ENCODE measurements at places on chromosomes 7 and 10.

GRCh38 chr7:119594956-119595355 lies 678.0 kb upstream of the KCND2 start:
- no peak for DNase-seq

DNA sequence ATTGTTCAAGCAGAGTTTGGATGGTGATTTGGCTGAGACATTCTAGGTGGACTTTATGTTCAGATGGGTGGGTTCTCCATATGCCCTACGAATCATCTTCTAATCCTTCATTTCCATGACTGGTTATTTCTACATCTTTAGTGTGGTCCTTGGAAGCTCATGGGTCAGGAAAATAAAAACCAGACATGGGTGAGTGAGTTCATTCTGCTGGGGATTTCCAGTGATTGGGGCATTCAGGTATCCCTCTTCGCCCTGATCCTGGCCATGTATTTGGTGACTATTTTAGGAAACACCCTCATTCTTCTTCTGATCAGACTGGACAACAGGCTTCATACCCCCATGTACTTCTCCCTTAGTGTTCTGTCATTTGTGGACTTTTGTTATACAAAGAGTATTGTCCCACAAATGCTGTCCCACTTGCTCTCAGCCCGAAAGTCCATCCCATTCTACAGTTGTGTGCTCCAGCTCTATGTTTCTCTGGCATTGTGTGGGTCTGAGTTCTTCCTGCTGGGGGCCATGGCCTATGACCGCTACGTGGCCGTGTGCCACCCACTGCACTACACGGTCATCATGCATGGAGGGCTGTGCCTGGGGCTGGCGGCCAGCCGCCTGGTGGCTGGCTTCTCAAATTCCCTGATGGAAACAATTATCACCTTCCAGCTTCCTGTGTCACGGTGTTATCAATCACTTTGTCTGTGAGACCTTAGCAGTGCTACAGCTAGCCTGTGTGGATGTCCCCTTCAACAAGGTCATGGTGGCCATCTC lies 19.2 kb upstream of the OR6B1 start:
- no peak for DNase-seq

DNA sequence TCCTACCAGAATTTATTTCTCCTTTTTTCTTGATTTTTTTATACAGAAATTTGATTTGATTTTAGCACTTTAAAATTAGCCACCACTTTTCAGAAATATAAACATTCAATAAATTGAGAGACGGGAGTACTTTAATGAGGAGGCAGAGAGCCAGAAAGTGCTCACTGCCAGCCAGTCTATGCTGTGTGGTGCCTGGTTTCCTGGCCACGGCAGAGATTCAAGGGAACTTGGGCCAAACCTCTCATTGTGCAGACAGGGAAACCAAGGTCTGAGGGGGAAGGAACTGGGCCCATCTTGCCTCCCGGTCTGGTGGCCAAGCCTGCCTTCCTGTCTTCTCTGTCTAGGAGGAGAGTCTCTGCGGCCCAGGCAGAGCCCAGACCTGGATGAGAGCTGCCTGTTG lies 25.9 kb downstream of the ADAMTS14 start:
- no peak for DNase-seq

GRCh38 chr7:54349229-54349628 lies 192.9 kb upstream of the VSTM2A start:
- DNase-seq = no peak

DNA sequence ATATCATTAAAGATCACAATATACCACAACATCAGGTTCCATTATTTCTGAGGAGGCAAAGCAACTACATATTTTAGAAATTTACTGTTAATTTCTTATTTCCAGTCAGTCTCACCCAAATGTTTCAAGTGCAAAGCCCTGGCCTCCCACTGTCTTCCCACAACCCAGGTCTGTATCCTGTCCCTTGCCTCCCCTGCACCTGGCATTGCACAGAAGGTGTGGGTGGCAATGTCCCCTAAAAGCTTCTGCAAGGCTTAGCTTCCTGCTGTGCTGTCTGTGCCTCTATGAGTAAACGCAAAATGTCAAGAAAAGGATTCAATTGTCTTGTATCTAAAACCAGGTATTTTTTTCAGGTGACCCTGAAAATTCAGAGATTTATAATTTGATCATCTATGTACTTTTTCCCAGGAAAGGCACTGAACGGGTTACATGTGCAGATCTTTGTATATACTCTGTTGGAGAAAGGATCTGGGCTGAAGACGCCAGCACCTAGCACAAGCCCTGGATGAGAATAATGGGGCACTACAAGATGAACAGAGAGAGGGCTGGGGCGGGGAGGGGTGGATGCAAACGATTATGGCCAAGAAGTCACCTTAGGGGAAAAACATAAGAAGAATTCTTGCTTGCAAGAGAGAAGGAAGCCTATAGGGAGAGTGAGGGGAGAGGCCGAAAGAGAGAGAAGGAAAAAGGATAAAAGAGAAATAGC lies 3.1 kb upstream of the ANTXRL start:
- DNase-seq = no peak

GRCh38 chr7:151003572-151003971 lies 12.8 kb downstream of the NOS3 start:
- DNase-seq = no peak

- DNase-seq = no peak
These were observed 144.2 kb downstream of the MDFIC start for GRCh38 chr7:115066050-115066449.

- DNase-seq = no peak
These were observed 383.2 kb downstream of the PTPRN2 start for GRCh38 chr7:158204453-158204852.

GRCh38 chr7:135959646-135960363 lies 17.4 kb downstream of the MTPN start:
- no peak for DNase-seq

DNA sequence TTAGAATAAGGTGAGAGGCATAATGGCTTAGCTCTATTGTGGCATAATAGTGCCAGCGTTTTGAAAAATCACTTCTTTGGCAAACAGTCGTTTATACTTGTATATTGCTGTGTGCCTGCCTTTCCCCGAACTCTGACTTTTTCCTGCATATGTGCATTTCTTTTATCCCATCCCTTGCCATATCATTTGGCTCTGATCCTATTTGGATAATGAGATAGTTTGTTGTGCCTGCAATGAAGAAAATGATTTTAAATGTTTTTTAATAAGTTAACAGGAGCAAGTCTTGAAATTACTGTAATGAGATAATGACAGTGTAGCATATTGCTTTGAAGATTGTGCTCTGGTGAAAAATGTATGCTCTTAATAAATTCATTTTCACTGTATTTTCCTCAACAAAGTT lies 288.0 kb upstream of the LRGUK start:
- no peak for DNase-seq

- DNase-seq = peak; percentile 70
These were observed 45.0 kb downstream of the ALOX5 start for GRCh38 chr10:45418849-45419675.

DNA sequence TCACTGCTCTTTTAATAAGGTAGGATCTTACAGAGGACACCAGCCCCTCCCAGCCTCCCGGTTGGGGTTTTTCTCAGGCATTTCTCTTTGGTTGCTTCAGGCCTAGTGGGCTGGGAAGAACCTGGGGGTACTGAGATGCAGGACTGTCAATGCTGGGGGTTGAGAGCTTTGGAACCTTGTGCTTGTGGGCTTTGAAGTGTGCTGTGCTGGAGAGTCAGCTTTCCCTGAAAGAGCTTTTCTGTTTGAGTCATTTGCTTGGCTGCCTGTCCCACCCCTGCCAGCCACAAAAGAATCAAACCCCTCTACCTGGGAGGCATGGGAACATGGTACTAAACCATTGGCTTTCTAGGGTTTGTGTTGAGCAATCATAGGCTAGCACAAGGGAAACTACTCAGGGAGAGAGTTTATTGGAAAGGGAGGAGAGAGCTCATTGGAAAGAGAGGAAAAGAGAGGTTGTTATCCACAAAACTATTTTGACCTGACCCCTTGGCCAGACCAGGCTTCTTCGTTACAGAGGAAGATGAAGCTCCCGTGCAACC lies 1.4 kb downstream of the SCD start:
- DNase-seq = no peak

DNA sequence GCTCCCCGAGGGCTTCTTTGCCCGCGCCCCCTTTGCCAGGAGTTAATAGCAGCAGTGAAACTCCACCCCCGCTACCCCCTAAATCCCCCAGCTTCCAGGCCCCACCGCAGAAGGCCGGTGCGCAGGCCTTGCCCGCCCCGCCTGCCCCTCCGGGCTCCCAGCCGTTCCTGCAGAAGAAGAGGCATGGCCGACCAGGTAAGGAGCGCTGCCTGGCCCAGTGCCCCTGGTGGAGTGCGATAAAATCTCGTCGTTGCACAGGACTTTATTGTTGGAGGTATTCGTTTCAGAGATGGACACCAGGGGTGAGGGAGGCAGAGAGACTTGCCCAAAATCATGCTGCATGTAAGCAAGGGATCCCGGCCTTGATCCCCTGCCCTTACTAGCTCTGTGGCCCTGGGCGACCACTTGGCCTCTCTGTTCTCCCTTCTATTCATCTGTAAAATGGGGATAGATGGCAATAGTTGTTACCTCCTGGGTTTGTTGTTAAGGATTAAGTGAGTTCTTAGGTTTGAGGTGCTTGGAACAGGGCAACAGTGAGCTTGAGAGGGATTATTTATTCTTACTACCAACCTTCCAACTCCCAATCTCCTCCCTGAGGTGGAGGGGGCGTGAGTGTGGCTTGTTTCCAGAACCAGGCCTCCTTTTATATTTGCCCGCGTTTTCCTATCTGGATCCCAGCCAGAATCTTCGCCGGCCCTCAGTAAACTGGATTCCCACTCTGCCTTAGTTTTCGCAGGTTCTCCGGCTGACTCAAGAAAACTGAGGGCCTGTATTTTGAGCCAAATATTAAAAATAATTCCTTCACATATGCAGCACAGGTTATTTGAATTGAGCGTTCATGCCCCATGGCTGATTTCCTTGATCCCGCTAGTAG lies 78.3 kb downstream of the WIPF3 start:
- no peak for DNase-seq

DNA sequence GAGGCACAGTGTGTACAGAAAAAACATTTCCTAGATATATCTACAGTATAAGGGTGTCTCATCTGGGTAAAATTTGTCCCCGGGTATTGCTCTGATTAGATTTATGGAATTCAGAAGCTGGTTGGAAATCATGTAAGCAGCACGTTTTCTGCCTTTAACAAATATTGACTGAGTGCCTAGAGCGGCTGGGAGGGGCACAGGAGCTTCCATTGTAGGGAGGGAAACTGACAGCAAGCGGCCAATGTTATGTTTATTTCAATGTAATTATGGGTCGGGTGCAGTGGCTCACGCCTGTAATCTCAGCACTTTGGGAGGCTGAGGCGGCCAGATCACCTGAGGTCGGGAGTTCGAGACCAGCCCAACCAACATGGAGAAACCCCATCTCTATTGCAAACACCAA lies 4.4 kb upstream of the RFC2 start:
- no peak for DNase-seq

DNA sequence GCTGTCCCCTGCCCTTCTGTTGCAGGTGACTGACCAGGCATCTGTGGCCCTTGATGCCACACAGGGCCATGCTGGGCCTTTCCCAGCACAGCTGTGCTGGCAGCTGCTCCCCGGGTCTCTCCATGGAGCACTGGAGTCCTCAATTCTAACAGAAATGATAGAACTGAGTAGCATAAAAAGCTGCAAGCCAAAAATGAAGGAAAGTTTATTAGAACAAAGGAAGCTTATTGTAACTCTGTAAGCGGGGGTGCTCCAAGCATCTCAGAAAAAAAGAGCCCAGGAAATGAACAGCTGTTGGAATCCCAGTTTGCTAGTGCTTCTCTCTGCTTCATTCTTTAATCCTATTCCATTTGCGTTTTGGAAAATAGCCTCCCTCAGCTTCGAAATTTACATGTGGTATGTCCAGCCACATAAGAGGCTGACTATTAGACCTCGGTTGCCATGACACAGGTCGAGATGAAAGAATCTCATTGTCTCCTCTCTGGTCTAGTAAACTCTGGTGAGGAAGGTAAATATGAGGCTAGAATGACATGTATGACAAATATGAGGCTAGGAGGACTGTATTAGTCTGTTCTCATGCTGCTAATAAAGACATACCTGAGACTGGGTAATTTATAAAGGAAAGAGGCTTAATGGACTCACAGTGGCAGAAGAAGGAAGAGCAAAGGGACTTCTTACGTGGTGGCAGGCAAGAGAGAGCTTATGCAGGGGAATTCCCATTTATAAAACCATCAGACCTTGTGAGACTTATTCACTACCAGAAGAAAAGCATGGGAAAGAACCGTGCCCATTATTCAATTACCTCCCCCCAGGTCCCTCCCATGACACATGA lies 23.7 kb downstream of the EPDR1 start:
- no peak for DNase-seq

- peak; percentile 20 for DNase-seq
These were observed 9.4 kb downstream of the SH3PXD2A start for GRCh38 chr10:103845972-103846371.

GRCh38 chr10:1362589-1363445 lies 306.6 kb downstream of the WDR37 start:
- DNase-seq = no peak

DNA sequence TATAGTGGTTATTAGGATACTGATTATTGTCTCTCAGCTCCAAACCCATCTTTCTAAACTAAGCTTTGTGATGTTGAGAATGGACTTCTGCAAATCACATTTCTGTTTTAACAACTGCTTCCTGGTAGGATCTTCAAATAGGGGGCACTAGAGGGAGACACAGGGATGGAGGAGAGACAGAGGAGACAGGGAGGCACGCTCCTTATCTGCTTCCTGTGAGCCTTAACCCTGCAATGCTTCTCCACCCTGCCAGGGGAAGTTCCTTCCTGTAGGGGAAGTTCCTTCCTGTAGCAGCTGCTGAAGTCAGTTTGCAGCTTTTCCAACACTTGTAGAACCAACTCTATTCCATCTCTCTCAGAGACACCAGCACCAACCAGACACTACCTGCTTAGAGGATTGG lies 847.2 kb downstream of the CCSER2 start:
- no peak for DNase-seq

All from stimulated activated naive CD8-positive, alpha-beta T cell treated with anti-CD3 and anti-CD28 coated beads, Interleukin-15, Interleukin-2, amounts not matched to agents 100 U/mL and 50 U/mL, for 24 hours (primary cell).